ENCODE measurements at places on chromosomes 4 and X. TPM values are rescaled to one million over a fixed set of nuclear protein-coding genes. Genes with fewer than 3 reads are reported as not detected.

DNA sequence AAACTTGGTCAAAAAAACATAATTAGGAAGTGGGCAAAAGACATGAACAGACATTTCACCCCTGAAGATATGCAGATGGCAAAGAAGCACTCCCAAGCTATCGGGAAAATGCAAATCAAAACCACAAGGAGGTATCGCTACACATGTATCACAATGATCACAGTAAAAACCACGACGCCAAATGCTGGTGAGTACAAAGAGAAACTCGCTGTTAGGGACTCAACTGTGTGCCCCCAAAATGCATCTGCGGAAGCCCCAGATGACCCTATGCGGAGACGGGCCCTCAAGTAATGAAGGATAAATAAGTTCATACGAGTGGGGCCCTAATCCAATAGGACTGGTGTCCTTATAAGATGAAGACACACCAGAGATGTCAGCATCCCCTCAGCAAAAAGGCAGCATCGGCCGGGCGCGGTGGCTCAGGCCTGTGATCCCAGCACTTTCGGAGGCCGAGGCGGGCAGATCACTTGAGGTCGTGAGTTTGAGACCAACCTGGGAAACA, 10.2 kb downstream of the GAK start:
- DNase-seq, result no peak

DNA sequence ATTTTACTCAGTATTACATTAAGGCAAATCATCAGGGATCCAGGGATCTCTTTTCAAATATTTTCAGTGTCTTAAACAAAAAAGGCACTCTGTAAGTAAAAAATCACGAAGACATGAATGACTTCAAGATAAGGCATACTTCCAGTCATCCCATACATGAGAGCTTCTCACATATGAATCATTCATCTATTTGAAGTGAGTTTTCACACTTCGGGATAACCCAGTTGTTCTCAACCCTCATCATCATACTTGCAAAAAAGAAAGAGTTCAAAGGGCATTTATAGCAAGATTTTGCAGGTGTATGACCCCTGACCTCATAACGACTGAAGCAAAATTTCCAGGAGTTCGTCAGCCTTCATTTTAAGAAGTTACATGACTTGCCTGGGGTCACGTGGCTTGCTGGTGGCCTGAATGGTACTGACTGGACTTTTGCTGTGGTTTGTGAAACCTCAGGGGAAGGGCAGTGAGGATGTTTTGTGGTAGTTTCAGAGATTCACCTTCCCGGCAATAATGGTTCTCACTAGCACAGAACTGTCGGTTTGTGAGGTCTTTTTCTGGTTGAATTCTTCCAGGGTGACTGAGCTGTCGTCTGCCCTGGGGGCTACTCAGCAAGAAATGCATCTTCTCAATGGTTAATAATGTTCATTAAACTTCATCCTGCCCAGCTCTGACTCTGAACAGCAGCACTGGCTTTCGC, 115.8 kb upstream of the SHISA3 start:
- DNase-seq, result no peak

DNA sequence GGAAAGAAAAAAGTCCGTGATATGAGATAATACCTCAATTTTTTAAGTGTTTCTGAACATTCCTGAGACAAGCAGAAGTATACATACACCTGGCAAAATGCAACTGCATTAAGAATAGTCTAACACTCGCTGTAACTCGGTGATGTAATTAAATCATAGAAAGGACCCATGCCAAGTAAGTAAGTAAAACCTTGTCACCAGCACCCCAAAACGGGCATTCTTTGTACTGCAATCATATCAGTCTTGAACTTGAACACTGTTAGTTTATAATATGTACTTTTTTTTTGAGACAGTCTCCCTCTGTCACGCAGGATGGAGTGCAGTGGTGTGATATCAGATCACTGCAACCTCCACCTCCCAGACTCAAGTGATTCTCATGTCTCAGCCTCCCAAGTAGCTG, 47.4 kb downstream of the SMIM14 start:
- no peak for DNase-seq

GRCh38 chrX:95585321-95585720, 1099.3 kb upstream of the DIAPH2 start:
- no peak for DNase-seq

DNA sequence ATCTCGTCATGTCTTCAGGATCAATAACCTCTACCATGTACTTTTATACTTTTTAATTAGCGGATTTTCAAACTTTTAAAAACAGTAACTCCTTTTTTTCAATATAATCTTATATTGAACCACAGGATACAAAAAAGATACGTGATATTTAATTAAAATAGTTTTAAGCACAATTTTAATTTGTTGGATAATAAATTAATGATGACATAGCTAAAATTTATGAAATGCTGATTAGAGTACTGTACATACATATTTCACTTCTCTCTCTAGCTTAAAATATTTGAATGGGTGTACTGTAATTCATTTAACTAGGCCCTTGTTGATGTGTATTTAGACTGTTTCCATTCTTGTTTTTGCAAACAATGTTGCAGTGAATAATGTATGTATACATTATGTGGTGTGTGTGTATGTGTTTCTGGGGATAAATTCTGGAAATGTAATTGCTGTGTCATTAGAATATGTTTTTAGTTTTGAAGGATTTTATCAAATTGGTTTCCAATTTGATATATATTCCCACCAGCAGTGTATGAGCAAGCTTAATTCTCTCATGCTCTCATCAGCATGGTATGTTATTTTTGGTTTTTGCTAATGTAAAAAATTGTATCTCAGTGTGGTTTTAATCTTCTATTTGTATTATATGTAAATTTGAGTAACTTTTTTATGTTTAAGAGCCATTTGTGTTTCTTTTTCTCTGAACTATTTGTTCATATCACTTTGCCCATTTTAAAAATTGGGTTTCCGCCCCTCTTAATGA, 66.4 kb downstream of the CDKL5 start:
- DNase-seq, result no peak

The PNMA6F gene
- not detected for total RNA-seq

All from progenitor cell of endocrine pancreas (in vitro differentiated cells).